ENCODE measurements at places on chromosomes 12 and 14.
A peak's percentile ranks its signal among the peaks of the same experiment; 100 is the strongest.

GRCh38 chr12:71947645-71948105 lies 9.0 kb downstream of the TPH2 start:
- H3K36me3 ChIP-seq, result no peaks in the 10 kb centered on the region
- peaks cover 31% of the 10 kb centered on the region for H3K4me1 ChIP-seq
- no peak overlapping the region for H3K4me3 ChIP-seq
- no peaks in the 10 kb centered on the region for H3K27me3 ChIP-seq

DNA sequence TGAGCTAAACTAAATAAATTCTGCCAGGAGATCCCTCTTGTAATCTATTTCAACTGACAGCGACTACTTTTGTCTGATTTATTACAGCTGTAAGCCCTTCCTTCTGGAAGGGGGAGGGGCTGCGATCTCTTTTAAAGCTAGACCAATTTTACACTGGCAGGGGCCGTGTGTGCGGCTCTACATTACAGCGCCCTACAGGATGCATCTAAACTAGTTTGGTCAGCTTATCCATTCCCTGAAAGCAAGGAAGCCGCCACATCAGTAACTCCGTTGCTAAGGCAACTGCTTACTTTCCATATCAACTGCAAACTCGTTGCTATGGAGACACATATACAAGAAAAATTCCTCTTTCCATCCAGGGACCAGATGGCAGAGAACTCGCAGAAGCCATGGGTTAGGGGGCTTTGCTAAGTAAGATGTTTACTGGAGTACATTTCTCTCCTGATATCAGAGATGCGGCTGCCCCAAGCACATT lies 17.4 kb downstream of the FOXN3 start:
- H3K27me3 ChIP-seq, result no peaks in the 10 kb centered on the region
- no peaks in the 10 kb centered on the region for H3K36me3 ChIP-seq
- DNase-seq, result peak; percentile 17
- H3K4me3 ChIP-seq, result no peak overlapping the region

DNA sequence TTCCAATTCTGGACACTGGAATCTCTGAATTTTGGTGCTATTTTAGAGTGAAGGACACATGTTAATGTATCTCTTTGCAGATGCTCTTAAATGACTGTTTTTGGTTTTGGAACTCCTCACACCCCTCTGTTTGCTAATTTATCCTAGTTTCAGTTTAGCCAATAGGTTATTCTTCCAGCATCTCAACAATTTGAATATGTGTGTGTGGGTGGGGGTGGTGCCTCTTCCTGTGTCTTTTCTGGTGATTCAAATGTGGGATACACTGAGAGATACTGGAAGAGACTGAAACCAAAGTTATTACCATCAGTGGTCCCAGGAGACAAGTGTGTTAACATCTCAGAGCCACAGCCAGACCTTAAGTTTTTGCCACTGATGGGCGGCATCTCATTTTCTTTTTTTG lies 1317.4 kb upstream of the TMEM132C start:
- peaks cover 8% of the 10 kb centered on the region for H3K4me1 ChIP-seq
- no peaks in the 10 kb centered on the region for H3K27me3 ChIP-seq
- H3K27ac ChIP-seq, result no peak overlapping the region

DNA sequence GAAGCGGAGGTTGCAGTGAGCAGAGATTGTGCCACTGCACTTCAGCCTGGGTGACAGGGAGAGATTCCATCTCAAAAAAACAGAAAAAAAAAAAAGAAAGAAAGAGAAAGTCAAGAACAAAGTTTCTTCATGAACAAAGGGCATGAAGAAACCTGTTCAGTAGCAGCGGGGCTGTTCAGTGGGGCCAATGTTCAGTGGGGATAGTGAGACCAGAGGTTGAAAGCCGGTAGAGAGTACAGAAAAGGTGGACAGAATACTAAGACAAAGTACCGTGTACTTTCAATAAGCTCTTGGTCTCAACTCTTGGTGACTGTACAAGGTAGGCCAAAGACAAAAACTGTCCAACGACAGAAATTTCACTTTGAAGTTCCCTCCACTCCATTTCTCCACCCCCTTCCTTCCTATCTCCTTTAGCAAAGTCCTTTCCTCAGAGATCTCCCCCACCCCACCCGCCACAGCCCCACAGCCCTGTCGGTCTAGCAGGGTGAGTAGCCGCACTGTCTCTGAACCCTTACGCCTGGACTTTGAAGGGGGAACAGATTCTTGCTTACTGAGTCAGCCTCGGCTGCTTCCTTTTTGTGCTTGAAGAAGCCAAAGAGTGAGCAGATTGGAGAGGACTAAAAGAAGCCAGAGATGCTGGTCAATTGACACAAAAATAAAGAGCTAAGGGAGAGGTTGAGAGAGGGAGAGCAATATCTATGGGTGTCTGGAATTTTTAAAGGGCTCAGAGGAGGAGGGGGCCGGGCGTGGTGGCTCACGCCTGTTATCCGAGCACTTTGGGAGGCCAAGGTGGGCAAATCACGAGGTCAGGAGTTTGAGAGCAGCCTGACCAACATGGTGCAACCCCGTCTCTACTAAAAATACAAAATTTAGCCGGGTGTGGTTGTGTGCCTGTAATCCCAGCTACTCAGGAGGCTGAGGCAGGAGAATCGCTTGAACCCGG lies 44.2 kb upstream of the FOS start:
- no peak overlapping the region for H3K4me3 ChIP-seq
- H3K27me3 ChIP-seq, result no peaks in the 10 kb centered on the region
- H3K4me1 ChIP-seq, result peaks cover 22% of the 10 kb centered on the region
- H3K27ac ChIP-seq, result no peak overlapping the region
- no peaks in the 10 kb centered on the region for H3K36me3 ChIP-seq

DNA sequence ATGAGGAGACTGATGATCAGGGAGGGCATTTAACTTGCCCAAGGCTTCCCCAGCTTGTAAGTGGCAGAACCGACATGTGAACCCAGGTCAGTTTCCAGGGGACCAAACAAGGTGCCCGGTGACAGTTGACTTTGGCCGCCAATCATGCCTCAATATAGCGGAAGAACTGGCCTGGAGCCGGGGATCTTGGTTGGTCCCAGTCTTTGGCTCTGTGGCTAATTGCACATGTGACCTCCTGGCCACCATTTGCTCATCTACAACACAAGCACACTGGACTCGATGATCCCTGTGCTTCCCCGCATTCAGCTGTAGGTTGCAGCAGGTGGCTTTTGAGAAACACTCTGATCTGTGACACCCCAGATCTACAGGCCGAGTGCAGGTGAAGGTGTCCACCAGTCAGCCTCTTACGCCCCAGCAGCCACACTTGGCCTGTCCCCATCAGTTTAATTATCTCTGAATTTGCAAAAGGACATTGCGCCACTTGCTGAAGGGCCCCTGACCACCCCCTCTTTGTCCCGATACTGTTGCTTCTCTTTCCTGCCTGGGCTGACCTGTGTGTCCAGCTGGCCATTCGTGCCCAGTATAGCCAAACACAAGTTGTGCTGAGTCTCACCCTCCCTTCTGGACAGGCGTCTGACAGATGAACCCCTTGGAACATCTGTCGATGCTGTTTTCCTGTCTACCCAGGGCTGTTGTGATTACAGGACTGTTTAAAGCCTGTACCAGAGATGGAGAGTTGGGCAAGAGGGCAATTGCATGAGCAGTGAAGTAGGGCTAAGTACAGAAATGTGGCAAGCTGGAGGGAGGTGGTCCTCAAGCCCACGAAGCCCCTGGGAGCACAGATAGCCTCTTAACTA lies 14.1 kb downstream of the ACACB start:
- H3K4me1 ChIP-seq, result peaks cover 7% of the 10 kb centered on the region
- H3K36me3 ChIP-seq, result no peaks in the 10 kb centered on the region
- no peaks in the 10 kb centered on the region for H3K27me3 ChIP-seq
- no peak overlapping the region for H3K27ac ChIP-seq

All from neuronal stem cell (in vitro differentiated cells).